ENCODE measurements at places on chromosomes 16 and 17.

- DNase-seq = no peak
These were observed 204.2 kb downstream of the NTN1 start for GRCh38 chr17:9225305-9226101.

- DNase-seq = no peak
These were observed 187.0 kb downstream of the CCDC182 start for GRCh38 chr17:57557834-57558681.

DNA sequence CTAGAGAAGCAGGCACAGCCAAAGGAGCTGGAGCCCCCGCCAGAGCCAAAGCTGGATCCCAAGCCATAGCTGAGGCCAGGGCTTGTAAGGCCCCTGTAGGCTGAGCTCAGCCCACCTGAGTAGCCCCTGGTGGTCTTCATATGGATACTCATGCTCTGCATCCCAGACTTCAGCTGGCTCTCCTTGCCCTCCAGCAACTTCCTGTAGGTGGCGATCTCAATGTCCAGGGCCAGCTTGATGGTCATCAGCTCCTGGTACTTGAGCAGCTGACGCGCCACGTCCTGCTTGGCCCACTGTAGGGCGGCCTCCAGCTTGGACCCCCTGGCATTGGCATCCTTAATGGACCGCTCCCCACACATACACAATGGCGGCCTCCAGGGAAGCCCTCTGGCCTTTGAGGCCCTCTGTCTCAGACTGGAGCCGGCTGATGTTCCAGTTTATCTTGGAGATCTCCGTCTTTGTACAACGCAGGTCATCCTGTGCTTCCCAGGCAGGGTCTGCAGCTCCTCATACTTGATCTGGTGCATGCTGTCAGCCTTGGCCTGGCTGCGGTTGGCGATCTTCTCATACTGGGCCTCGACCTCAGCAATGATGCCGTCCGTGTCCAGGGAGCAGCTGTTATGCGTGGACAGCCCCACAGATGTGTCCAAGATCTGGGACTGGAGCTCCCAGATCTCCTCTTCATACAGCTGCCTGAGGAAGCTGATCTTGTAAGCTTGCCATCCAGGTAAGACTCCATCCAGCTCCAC lies 28.9 kb downstream of the IKZF3 start:
- DNase-seq = no peak

DNA sequence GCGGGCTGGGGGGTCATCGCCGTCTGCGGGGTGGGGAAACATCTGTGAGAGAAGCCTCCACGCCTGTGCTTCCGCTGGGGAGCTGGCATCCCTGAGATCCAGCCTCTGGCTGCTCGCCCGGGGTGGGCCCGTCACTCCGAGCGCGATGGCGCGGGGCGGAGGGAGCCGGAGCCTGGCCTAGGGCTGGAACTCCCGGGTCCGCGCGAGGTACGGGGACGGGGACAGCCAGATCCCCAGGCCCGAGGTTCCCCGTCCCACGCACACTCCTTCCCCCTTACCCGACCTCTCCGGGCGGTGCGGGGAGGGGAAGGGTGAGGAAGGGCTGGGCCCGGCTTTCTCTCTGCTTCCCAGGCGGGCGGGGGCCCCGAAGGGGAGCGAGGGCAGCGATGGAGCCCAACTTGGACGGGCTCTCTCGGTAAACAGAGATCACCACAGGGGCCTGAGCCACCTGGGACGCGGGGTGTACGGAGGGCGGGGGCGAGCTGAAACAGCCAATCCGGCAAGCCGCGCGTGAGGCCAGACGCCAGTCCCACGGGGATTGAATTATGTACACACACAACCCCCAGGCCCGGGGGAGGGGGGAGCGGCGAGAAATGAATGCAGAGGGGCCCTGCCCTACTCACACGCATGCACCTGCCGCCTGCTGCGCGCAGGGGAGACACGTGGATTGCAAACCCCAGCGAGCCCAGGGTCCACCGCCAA lies at the start of gene SLC16A11:
TSS of gene SLC16A11 (minus strand) at position 596 of the 702 bp plus-strand sequence. CDS start at position 17, 579 bp downstream.
- peak; percentile 27 for DNase-seq
